ENCODE measurements at places on chromosomes 16 and 17.
A peak's percentile ranks its signal among the peaks of the same experiment; 100 is the strongest.

GRCh38 chr16:55663765-55664677, 8.2 kb downstream of the SLC6A2 start:
- DNase-seq = no peak

DNA sequence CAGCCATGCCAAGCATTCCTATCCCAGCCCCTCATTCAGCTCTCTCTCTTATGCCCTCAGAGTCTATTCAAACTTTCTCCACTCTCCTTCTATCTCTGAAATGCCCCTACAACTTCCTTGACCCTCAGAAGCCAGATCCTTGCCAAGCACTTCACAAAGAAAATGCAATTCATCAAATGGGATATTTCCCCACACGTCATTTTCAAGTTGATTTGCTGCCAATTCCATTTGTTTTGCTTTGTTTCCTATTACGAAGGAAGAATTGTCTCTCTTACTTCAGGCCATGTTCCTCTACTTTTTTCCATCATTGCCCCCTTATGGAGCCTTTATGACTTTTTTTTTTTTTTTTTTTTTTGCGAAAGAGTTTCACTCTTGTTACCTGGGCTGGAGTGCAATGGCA, 9.2 kb upstream of the ALOX12 start:
- no peak for DNase-seq

GRCh38 chr16:87800497-87800896, 34.7 kb upstream of the KLHDC4 start:
- no peak for DNase-seq

GRCh38 chr16:49631187-49632041, 224.5 kb downstream of the ZNF423 start:
- no peak for DNase-seq

GRCh38 chr17:80866050-80866793, 125.4 kb upstream of the CHMP6 start:
- peak; percentile 55 for DNase-seq

- DNase-seq = no peak
These were observed 27.9 kb upstream of the CMIP start for GRCh38 chr16:81416749-81417148.

DNA sequence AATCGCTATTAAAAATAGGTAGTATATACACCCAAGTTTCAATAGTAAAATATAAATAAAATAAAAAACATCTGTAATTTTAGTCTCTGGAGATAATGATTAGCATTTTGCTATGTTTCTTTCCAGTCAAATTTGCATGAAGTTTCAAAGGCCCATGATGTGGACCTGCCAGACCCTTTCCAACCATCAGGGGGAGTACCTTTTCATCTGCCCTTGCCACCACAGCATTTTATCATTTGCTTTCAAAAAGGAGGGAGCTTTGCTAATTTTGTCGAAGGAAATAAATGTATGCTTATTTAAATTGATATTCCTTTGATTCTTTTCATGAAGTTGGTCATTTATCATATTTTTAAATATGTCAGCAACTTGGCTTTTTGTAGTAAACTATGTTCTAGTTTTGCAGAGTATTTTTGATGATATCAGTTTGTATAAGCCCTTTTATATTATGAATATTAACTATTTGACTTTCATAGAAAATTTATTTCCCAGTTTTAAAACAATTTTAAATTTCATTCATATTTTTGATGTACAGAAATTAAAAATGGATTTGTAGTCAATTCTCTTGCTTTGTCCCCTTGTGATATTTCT, 115.2 kb upstream of the NETO2 start:
- DNase-seq = no peak

DNA sequence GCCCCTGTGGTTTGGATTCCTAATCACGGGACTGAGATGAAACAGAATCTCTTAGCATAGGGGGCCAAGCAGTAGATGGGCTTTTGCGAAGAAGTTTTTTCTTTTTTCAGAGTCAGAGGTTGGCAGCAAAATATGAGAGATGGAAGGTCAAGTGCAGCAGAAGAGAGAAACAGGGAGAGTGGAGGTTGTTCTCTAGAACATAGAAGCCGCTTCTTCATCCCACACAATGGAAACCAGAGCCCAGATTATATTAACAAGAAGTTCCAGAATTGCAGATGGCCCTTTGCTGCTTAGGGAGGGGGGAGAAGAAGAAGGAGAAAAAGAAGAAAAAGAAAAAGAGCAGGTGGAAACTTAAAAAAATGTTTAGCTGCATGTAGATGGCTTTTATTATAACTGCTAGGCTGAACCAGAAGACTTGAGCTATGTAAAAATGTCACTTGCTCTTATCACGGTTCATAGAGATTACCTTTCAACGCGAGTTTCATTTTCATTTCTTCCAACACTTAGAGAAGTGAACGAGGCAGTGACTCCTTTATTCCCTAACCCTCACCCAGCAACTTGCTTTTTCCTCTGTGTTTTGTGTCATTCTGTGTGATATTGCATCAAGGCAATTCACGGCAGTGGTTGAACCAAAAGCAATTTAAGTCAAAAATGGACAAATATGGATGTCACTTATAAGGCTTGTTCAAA, 737.5 kb downstream of the WWOX start:
- no peak for DNase-seq

GRCh38 chr17:7405350-7406234, 1.7 kb upstream of the TMEM256 start:
- DNase-seq = no peak

- DNase-seq = peak; percentile 95
These were observed at the start of gene NLRP1 for GRCh38 chr17:5584383-5585286. Gene NLRP1 (minus strand): TSS chr17:5584509. CDS start chr17:5583957, 552 bp downstream.

DNA sequence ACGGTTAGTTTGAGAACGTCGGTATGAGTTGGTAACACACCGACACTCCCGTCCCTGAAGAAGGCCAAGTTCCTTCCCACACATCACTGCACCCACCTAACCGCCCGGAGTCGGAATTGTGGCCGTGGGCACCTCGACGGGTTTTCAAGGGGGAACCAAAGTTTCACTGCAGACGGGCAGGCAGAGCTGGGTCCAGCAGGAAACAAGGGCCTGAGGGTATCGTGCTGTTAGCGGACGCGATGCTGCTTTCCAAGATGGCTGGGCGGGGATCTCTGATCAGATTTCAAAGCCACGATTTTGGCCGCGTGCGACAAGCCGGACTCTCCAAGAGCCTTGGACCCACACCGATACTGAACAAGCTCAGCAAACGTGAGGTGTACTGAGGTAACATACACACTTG, 82.3 kb upstream of the DOC2B start:
- DNase-seq = no peak

- no peak for DNase-seq
These were observed 2.2 kb downstream of the JUP start for GRCh38 chr17:41784207-41784744.

- no peak for DNase-seq
These were observed 3.7 kb upstream of the RAB40C start for GRCh38 chr16:586047-586644.
